ENCODE measurements at places on chromosomes 3 and 15. TPM values are rescaled to one million over a fixed set of nuclear protein-coding genes. Genes with fewer than 3 reads are reported as not detected.

KIAA1143 gene
- total RNA-seq = 14.0 TPM

RHO gene
- total RNA-seq = not detected

C15orf62 gene
- total RNA-seq = not detected

SEMA3G gene
- total RNA-seq = not detected

CCR5 gene
- not detected for total RNA-seq

ADAMTS9 gene
- 0.08 TPM for total RNA-seq

TUSC2 gene
- total RNA-seq = 38.6 TPM

GRAMD2A gene
- 7.5 TPM for total RNA-seq

ZNF860 gene
- 3.7 TPM for total RNA-seq

REC114 gene
- total RNA-seq = not detected

Data from hair follicular keratinocyte (primary cell).